ENCODE measurements at places on chromosomes 13 and 19.

- no peak for DNase-seq
These were observed 20.7 kb downstream of the CLDN10 start for GRCh38 chr13:95573221-95573620.

DNA sequence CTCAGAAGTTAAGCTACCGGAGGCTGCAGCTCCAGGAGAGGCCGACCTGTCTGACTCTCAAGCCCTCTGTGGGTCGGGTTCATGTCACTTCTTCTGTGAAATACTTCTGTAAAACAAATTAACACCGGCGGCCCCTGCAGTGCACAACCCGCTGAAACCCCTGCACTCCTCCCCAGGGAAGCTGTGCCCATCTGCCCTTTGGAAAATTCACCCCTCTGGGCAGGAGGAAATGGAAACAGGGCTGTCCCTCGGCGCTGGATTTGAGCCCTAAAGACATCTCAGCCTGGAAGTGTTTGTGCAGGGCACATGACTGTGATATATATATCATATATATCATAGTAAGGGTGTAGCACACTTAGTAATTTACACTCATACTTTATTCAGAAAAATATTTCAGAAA is 415.3 kb downstream of the IRS2 start:
- no peak for DNase-seq

- peak; percentile 96 for DNase-seq
These were observed 50.5 kb downstream of the COLGALT1 start for GRCh38 chr19:17605761-17606589.

DNA sequence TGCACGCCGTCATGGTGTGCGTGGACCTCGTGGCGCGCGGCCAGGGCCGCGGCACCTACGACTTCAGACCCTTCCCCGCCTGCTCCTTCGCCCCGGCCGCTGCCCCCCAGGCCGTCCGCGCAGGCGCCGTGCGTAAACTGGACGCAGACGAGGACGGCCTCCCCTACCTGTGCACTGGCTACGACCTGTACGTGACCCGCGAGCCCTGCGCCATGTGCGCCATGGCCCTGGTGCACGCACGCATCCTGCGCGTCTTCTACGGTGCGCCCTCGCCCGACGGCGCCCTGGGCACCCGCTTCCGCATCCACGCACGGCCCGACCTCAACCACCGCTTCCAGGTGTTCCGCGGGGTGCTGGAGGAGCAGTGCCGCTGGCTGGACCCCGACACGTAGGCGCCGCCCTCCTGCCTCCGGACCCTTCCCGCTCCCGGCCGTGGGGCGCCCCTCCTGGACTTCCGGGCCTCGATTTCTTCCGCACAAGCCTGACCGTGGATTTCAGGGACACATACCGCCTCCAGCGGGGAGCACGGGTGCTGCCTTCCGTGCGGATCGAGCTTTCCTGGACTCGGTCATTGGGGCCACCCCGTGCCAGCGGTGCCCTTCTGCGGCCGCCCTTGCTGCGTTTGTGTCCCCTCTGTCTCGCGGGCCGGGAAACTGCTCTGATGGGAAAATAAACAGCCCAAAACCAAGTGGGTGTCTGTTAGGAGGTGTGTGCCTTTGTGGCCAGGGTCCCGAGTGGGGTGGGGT is 7.7 kb downstream of the ADAT3 start:
- DNase-seq, result no peak

DNA sequence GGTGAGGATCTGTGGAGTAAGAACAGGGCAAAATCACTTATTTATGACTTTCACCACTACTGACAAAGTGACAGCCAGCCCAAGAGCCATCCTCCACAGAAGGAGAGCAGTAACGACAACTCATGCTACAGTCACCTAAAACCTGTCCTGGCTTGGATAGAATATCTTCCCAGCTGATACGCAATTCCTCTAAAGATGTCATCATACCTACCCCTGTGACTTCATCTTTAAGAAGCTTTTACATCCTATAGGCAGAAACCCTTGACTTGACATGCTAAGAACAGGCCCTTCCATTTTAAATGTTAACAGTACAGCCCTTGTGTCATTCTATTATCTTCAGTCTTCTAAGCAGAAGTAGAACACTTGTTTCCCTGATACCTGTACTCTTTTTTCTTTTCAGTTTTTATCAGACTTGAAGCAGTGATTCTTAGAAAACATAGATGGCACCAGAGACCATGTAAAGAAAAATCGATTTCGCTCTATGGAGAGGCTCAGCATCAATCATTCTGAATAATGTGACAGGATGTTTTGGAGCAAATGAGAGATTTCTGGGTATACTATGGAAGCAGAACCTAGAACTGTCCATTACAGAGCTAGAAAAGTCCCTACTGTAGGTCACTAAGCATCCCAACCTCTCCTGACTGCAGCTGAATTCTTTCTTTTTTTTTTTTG is 20.1 kb downstream of the STOML3 start:
- no peak for DNase-seq

DNA sequence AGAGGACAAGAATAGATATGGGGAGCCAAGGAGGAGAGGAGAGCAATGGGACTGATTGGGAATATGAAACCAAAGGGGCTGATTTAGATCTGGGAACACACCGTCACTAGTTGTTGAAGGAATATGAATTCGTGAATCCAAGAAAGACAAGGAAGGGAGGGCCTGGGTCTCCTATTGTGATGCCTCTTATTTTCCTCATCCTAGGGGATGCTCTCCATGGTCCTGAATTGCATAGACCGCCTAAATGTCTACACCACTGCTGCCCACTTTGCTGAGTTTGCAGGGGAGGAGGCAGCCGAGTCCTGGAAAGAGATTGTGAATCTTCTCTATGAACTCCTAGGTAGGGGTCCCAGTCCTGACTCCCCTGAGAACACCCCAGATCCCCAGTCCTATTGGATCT is 21.5 kb downstream of the RYR1 start:
- no peak for DNase-seq

GRCh38 chr19:782185-782877 is 14.9 kb upstream of the PTBP1 start:
- DNase-seq, result no peak

- no peak for DNase-seq
These were observed 42.4 kb upstream of the ESD start for GRCh38 chr13:46839399-46839798.

- no peak for DNase-seq
These were observed 38.1 kb upstream of the ZNF766 start for GRCh38 chr19:52231154-52231910.

DNA sequence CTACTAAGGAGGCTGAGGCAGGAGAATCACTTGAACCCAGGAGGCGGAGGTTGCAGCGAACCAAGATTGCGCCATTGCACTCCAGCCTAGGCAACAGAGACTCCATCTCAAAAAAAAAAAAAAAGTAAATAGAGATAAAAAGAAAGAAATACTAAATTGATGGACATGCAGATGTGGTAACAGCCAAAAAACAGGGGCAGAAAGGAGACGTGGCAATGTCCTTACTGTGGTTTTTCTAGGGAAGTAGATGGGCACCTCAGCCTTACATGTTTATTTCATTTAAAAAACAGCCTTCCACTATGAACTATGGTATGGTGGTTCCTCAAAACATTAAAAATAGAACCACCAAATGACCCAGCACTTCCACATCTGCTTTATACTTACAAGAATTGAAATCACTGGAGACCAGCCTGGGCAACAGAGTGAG is 6.5 kb upstream of the EIF3G start:
- DNase-seq, result no peak

DNA sequence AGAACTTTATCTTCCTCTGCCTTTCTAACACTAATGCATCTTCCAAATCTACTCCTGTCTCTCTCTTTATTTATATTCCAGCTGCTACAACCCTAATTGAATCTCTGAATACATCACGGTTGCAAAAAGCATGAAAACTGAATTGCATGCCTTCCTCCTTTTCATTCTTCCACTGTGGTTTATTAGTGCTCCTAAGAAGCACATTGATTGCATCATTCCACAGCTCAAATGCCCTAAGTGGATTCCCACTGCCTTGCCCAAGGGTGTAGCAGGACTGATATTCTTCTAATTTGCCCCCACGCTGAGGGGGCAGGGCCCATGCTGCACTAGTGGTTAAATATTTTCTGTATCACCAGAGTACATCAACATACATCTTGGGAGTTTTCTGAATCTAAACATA is 640.8 kb downstream of the EFNB2 start:
- no peak for DNase-seq

DNA sequence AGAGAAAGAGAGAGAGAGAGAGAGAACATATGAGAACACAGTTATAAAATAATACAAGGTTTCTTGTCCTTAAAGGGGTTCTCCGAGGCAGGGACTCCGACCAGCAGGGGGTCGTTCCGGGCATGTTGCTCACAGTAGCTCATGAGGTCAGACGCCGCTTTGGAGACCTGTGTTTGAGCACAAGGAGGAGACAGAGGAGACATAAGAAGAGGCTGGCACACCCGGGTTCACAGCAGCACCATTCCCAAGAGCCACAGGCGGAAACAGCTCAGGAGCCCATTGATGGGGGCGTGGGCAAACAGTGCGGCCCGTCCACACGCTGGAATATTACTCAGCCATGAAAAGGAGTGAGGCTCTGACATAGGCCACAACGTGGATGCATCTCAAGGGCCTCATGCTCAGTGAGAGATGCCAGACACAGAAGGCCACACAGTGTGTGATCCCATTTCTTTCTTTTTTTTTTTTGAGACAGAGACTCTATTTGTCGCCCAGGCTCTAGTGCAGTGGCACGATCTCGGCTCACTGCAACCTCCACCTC is 39.1 kb downstream of the GADD45B start:
- no peak for DNase-seq

DNA sequence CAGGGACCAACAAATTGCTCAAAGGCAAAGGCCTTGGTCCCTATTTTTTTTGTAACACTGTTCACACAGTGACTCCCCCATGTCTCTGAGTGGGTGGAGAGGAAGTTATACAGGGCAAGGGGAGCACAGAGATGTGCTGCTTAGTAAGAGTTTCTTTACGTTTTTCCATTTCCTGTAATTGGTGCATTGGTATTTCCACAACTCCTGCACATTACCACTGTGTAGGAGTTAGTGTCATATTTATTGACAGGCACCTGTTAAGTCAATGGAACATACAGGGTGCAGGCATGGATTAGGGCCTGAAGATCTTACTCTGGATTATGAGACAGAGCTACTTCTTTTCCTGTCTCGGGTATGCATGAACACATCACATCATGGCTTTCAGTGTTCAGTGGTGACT is 45.2 kb downstream of the SOX21 start:
- DNase-seq, result no peak

GRCh38 chr13:48431431-48431830 is 18.5 kb upstream of the LPAR6 start:
- no peak for DNase-seq

GRCh38 chr13:24313439-24313838 is 4.1 kb downstream of the C1QTNF9 start:
- no peak for DNase-seq

- no peak for DNase-seq
These were observed 655 bp upstream of the S1PR5 start for GRCh38 chr19:10517760-10518443.

GRCh38 chr19:40588110-40588854 is 11.6 kb downstream of the SHKBP1 start:
- DNase-seq, result no peak

GRCh38 chr13:89902223-89902622 is 1445.3 kb upstream of the MIR17HG start:
- DNase-seq, result no peak

- DNase-seq, result no peak
These were observed 106.2 kb upstream of the LSM14A start for GRCh38 chr19:34066007-34066643.

DNA sequence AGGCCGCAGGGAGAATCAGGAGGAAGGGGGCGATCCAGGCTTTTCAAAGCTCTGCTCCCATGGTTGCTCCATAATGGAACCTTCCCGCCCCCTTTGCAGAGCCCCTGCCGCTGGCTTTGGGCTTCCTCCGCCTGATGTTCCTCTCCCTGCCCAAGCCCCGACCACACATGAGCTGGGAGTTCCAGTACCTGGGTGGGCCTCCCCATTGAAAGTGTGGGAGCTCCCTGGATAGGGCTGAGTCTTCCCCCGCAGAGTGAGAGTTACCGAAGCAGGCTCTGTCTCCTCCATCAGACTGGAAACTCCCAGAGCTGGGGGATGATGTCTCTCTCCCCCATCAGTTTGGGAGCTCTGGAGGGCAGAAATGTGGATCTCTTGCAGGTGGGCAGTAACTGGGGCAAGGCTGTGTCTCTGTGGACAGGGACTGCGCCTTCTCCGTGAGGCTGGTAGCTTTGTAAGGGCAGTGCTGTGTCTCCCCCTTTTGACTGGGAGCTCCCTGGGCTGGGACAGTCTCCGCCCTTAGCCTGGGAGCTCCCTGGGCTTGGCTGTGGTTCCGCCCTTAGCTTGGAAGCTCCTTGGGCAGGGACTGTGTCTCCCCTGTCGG is 722 bp downstream of the DCAF15 start:
- peak; percentile 30 for DNase-seq

DNA sequence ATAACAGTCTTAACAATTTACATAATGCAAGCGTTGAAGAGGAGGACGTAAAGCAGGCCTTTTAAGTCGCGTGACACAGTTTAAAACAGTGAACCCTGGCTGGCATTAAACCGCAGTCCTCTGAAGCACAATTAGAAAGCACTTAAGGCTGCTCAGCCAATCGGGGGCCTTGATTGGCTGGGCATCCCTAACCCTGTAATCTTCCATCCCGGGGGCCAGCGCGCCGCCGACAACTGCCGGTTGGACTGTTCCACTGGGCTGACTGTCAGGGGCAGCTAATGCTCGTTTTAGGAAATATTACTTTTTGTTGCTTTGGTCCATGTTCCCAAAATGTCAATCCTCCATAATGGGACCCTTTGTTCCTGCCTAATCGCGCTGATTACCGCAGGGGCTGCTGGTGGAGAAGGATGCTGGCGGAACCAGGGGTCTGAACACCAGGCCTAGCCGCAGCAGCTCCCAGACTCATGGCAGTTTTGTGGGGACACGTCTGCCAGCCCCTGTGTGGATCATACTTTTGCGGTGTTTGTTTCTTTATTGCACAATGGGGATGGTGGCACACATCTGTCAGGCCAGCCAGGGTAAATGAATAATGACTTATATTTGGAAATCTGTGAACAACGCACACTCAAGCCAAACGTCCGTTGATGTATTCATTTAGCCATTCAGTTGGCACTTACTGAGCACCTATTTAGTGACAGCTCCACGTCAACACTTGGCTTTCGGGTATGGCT is 127.1 kb upstream of the SPACA7 start:
- no peak for DNase-seq

DNA sequence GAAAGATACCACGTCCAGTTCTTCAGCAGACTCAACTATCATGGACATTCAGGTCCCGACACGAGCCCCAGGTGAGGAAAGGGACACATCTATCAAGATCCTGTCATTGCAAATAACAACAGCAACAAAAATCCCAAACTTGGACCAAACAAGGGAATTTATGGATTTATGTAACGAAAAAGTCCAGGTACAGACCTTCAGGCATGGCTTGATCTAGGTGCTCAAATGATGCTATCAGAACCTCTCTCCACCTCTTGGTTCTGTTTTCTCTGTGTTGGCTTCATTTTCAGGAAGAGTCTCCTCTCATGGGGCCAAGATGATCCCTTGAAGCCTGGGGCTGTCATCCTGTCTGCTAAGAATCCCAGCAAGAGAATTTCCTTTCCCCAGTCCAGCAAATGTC is 2.9 kb downstream of the FXYD5 start:
- DNase-seq, result no peak

- DNase-seq, result no peak
These were observed 352.0 kb upstream of the DACH1 start for GRCh38 chr13:72218966-72219365.
